Mucosa of gallbladder (tissue), 1 donor: ENCODE measurements at places on chromosomes 1 and 21.

DNA sequence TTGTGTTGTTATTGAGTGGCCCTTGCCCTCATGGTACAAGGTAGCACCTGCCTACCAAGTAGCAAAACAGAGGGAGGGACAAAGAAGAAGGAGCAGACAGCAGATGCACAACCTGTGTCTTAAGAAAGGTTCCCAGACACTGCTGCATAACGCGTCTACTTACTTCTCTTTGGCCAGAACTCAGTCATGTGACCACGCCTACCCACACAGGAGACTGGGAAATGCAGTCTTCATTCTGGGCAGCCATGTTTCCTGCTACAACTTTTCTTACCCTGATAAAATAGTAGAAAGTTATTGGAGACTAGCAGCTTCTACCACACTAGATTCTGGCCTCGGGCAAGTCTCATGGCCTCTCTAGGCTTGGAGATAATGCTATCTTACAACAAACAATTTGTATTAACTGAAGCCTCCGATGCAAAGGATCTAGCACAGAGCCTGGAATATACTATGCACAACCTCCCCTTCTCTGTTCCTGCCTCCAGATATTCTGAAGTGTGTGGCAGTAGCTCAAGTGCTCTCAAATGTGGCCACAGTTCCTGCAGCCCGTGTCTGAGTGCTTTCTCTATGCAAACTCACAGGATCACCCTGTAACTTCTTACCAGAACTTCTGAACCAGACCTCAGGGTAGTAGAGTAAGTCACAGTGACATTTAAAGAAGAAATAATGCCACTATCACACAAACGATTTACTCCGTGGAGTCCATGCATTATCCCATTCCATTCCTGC, 34.1 kb upstream of the BTG2 start:
- peak; percentile 82 for DNase-seq

DNA sequence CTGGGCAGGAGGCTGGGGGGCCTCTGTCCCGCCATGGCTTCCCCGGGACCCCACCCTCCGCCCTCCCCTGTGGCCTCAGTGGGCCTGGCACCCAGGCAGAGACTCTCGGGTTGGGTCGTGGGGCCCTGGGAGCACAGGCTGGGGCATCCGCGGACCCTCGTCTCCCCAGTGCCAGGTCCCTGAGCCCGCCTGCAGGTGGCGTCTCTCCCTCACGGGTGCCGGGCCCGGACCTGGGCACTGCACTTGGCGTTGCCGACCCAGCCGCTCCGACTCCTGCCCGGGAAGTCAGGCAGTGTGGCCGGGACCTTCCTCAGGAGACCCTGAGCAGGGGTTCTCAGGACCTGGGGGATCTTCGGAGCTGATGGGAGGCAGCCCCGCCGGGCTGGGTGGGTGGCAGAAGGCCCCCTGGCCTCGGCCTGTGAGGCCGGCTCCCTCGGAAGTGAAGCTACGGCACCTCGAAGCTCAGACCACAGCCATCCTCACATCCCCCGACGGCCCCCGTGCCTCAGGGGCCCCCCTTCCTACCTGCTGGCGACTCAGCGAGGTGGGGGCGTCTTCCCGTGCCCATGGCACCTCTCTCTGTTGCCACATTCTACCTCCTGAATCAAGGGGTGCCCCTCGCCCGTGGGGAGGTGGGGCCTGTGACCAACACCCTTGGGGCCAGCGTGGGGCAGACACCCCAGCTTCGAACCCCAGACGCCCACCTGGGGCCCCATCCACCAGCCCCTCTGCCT, 6.4 kb upstream of the C1orf159 start:
- peak; percentile 80 for DNase-seq

DNA sequence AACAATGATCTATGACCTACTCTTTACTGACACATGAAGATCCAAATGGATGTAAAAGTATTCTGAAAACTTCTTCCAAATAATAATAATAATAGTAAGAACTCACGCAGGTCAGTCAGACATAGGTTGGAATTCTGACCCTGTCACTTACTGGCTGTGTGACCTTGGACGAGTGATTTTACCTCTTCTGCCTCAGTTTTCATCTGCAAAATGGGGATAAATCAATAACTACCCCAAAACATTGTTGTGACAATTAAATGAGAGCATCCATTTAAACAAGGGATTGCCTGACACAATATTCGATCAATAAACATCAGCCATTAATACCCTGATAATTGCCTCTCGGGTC, 556 bp downstream of the MECR start:
- no peak for DNase-seq

DNA sequence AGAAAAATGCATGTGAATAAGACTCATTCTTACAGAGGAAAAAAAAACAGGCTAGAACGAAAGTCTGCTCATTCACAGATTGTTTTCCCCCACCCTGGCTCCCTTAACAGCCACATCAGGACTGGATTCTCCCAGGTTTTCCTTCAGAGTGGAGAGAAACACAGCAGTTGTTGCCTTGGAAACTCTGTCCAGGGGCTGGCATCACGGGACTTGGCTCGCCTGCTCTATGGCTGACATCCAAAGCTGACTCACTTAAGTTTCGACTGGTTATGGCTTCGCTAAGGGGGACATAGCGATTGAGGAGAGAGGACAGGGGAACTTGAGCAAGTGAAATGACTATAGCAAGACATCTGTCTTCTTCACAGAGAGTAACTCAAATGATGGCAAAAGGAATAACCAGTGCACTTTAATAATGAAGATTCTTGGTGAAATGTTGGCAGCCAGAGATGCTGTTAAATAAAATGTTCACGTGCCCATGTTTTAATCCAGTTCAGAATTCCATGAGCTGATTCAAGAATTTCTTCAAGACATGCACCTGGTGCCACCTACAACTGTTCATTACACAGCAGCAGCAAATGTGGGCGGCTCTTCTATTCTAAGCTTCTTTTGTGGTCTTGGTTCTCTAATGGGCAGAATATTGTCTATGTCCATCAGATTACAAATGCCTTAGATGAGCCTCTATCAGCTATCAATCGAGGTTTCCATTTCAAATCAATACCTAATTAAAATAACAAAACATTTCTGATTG, 21.8 kb downstream of the MIS18A start:
- DNase-seq = peak; percentile 68

DNA sequence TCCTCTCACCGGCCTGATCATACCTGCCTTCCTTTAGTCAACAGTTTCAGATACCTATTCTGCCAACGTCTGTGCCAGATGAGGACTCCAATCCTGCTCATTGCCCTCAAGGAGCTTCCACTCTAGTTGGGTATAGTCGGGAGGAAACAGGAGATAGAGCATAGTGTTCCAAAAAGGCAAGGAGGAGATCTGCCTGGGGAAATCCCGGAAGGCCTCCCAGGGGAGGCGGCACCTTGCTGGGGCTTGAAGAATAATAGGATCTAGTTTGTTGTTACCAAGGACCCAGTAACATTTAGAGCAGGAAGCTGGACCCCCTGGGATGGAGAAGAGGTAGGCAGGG, 12.3 kb downstream of the LDLRAP1 start:
- no peak for DNase-seq

DNA sequence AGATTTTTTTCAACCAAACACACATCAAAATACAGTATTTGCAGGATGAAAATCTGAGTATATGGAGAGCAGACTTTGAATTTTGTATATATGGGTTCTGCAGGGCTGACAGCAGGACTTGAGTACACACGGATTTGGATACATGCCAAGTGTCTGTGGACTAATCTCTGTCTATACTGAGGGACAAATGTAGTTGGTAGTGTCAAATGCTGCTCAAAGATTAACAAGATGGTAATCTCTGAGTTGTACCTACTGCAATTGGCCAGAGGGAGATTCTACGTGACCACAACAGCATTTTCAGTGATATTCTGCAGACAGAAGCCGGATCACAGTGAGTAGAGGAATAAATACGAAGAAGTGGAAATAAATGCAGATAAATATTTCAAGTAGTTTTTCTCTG, 43.4 kb downstream of the SHCBP1L start:
- DNase-seq = no peak

GRCh38 chr1:61637470-61637869, 87.5 kb downstream of the TM2D1 start:
- no peak for DNase-seq

DNA sequence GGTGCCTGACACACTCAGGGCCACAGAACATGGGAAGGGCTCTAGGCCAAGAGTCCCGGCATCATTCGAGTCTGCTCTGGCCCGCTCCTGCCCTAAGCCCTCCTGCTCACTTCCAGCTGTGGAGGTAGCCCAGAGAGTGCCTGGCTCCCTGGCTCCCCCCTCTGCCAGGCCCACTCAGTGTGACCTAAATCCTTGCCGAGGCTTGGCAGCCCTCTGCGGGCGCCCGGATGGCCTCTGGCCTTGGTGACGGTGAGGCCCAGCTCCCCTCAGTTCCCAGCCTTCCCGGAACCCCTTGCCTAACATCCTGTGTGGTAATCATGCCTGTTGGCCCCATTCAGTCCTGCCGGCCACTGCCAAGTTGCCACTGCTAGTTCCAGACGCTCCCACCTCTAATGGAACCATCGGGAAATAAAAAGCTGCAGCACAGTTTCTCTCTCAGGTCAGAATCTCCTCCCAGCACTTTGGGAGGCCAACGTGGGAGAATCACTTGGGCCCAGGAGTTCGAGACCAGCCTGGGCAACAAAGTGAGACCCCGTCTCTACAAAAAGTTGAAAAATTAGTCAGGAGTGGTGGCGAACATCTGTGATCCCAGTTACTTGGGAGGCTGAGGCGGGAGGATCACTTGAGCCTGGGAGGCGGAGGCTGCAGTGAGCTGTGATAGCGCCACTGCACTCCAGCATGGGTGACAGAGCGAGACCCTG, 1.2 kb upstream of the H6PD start:
- peak; percentile 58 for DNase-seq

- DNase-seq = no peak
Measured at GRCh38 chr21:32334980-32335531, 36.4 kb downstream of the MRAP start.

DNA sequence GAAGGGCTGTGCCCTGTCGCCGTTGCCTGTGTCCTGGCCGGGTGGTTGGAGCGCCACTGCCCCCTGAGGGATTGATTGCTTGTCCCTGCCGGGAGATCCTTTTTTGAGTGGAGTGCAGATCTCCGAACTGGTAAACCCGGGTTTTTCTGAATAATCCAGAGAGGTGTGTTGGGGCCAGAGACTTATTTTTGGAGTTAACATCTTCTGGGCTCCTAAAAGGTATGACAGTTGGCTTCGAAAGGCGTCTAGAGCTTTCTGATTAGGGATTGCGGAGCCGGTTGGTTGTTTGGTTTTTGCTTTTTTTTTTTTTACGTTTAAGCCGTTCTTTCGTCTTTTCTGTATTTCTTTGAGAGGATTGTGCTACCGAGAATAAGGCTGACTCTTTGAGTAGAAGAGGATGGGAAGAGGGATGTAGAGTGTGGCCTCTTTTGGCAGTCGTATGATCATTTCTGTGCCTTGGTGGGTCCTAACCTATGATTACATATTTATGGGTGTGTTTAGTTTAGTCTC, 756 bp downstream of the RLF start:
- DNase-seq = no peak

- DNase-seq = no peak
Measured at GRCh38 chr1:231885209-231885854, 258.7 kb downstream of the DISC1 start.

DNA sequence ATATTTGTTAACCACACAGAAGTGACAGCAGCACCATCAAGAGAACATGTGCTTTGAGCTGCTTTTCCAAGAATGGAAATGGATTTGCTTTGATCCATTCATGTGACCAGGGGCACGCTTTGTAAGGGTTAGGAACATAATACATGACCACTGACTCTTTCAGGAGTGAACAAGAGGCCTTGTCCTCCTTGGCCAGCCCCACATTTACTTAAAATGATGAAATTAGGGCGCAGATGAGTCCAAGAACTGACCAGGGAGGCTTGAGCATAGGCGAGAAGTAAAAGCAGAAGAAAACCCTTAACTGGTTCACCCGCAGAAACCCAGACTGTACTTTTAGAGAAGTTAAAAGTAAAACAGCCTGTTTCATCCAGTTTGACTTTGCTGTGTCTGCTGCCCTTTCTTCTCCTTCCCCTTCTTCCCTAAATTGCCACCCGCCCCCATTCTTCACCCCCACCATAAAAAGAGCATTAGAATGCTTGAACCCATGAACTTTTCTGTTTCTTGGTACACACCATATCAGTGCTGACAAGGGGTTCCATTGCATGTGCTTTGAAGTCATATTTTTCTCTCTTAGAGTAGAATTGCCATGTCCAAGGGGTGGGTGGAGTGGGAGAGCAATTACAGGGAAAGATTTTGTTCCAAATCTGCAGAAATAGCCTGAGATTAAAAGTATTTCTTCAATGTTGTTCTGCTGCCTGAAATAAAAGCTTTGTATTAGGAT, 2.6 kb upstream of the GLUL start:
- DNase-seq = no peak

DNA sequence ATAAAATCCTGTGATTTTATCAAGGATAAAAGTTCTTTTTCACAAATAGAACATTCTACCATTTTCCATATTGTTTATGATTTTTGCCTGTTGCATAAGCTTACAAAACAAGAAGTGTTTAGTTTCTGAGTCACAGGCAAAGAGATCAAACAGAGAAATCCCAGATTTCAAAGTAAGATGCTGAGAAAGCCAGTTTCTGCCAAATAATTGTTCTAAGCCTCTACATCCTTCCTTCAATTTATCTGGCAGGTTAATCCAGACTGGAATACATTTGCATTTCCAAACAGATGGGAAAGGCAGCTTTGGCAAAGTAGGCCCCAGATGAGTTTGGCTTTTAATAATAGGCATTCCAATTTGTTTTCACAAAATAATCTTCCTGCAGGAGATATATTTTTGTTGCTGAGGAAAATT, 2.5 kb downstream of the SLC1A7 start:
- no peak for DNase-seq

DNA sequence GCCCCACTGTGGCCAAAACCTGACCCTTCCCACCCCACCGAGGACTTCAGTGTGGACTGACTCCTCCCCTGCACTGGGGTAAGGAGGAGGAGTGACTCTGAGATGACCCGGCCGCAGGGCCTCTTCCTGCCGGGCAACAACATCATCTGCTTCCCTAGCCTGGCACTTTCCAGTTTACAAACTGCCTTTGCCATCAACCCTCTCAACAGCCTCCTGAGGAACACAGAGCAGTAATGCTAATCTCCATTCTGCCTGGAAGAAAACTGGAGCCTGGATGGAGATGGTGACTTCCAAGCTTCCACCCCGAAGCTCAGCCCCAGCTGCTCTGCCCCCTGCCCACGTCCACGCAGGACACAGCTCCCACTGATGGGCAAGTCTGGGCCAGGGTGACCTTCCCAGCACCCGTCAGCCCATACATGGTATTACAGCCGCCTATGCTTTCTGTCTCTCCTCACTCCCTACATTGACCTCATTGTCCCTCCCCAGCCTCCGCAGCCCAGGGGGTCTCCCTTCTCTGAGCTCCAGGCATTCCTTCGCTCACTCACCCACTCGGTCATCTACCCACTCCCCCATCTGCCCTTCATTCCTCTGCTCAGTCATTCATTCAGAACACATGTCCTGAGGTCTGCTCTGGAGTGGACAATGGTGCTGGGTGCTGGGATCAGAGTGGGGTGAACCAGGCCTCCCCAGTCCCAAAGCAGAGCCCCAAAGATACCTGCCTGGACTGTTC, 34.2 kb downstream of the RAP1GAP start:
- DNase-seq = no peak

DNA sequence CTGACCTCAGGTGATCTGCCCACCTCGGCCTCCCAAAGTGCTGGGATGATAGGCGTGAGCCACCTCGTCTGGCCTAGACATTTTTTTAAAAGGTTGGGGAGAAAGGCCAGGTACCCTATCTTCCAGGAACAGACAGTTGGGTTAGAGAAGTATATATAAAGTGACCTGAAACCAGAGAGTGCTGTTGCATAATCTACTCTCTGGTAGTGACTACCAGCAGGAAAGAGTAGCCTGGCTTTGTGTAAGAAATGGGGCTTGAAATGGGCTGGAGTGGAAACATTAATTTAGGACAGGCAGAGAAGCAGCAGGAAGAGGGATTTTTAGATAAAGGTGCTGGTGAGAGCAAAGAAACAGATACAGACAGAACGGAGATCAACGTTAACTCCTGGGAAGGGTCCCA, 125.8 kb upstream of the HOOK1 start:
- no peak for DNase-seq
